ENCODE measurements at places on chromosomes 4 and X. TPM values are rescaled to one million over a fixed set of nuclear protein-coding genes. Genes with fewer than 3 reads are reported as not detected.

The PNMA6F gene
- total RNA-seq = not detected

GRCh38 chrX:115957862-115958490 lies 212.6 kb upstream of the AGTR2 start:
- no peaks in the 10 kb centered on the region for H3K27me3 ChIP-seq
- DNase-seq = no peak
- no peaks in the 10 kb centered on the region for H3K4me1 ChIP-seq
- no peaks in the 10 kb centered on the region for H3K36me3 ChIP-seq
- H3K27ac ChIP-seq = no peak overlapping the region
- no peak overlapping the region for H3K4me3 ChIP-seq

The LNX1 gene
- not detected for total RNA-seq

The HMGN5 gene
- 4.3 TPM for total RNA-seq

The UGT2A3 gene
- not detected for total RNA-seq

DNA sequence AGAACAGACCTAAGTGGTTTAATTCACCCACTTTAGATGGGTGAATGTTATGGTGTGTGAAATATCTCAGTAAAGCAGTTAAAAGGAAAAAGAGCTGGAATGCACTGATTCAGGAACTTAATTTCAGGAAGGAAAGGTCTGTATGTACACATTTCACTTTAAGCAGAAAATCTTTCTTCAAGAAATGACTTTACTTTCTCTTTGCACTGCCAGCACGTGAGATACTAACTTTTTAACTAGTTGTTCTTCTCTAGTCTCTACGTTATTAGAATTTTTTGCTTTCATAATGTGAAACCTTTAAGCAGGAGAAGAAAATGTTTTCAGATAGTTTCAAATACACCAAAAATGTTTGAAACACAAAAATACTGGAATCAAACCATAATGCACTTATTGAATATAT lies 18.8 kb downstream of the C4orf46 start:
- H3K4me1 ChIP-seq = peaks cover 6% of the 10 kb centered on the region
- no peaks in the 10 kb centered on the region for H3K27me3 ChIP-seq
- no peak overlapping the region for H3K4me3 ChIP-seq
- no peak overlapping the region for H3K27ac ChIP-seq
- H3K36me3 ChIP-seq = no peaks in the 10 kb centered on the region
- no peak for DNase-seq

- no peak overlapping the region for H3K4me3 ChIP-seq
- no peaks in the 10 kb centered on the region for H3K27me3 ChIP-seq
- no peak overlapping the region for H3K27ac ChIP-seq
- H3K36me3 ChIP-seq = peaks cover 10% of the 10 kb centered on the region
- H3K4me1 ChIP-seq = peaks cover 7% of the 10 kb centered on the region
Observed at GRCh38 chr4:74205046-74205445, 47.1 kb downstream of the MTHFD2L start.

DNA sequence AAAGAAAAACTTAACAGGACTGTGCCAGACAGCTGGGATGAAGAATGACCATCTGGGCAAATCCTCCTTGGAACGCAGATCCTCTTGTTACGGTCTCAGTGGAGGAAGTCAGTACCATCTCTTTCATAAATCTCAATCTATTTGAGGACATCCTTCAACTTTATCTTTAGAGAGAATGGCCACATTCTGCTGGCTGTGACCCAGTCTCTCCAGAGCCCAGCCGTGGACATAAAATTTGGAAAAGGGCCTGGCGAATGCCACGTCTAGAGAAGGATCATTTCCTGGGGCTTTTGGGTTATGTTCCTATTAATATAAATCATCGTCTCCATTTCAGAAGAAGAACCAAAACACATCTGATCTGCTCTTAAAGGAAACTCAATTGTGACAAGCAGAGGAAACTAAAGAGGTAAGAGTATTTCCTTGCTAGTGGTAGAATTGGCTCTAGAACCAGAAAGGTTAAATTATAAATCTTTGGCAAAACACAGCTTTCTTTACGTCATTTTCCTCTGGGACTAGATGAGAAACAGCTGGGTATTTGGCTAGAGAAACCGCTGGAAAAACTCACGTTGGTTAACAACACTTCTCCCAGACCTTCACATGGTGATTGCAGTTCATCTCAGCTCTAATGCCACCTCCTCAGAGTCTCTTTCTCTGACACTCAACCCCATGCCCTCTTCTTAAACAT lies 164.7 kb downstream of the CHIC2 start:
- H3K36me3 ChIP-seq = no peaks in the 10 kb centered on the region
- peaks cover 24% of the 10 kb centered on the region for H3K27me3 ChIP-seq
- H3K4me3 ChIP-seq = no peak overlapping the region
- H3K27ac ChIP-seq = no peak overlapping the region
- no peak for DNase-seq

The GPRIN3 gene
- total RNA-seq = 11.8 TPM

The MAGEB2 gene
- not detected for total RNA-seq

The SEPTIN6 gene
- total RNA-seq = 205 TPM

The ADH1A gene
- not detected for total RNA-seq

DNA sequence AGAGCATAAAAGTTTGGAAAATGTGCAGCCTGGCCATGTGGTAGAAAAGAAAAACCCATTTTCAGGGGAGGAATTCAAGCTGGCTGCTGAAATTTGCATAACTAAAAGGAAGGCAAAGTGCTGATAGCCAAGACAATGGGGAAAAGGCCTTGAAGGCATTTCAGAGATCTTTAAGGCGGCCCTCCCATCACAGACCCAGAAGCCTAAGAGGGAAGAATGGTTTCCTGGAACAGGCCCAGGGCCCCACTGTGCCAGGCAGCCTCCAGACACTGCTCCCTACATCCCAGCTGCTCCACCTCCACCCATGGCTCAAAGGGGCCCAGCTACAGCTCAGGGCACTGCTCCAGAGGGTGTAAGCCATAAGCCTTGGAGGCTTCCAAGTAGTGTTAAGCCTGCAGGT lies 158.0 kb upstream of the PRDX4 start:
- DNase-seq = no peak
- no peaks in the 10 kb centered on the region for H3K27me3 ChIP-seq
- H3K36me3 ChIP-seq = no peaks in the 10 kb centered on the region
- no peaks in the 10 kb centered on the region for H3K4me1 ChIP-seq

DNA sequence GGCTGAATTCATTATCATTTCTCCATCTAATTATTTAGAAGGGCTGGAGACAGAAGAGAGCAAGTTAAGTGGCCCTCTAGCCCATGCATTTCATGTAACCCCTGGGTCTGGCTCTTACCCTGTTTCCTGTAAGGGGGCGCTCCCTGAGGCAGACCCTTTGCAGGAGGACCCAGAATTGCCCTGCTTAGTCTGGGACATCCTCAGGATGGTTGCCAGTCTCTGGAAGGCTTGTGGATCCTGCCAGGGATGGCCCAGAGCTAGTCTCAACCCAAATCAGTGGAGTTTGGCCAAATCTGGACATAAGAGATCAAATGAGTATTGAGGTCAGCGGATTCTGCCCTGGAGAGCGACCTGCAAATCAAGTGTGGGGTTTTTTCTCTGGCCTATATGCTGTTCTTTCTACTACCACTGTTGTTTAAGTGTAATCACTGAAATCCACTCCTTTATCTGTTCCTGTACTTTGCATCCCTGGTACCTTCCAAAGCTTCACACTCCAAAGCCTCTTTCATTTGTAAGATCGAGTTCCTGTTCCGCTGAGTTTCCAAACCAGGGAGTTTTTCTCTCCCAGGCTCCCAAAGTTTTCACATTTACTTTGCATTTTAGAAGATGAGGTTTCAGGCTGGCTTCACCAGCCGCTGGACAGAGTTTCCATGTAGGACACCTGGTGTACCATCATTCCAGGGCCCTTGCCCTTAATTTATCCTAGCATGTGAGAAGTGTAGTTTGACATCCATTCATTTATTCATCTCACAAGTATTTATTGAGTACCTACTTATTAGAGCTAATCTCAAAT lies 6.3 kb downstream of the KLF3 start:
- no peaks in the 10 kb centered on the region for H3K27me3 ChIP-seq
- no peak overlapping the region for H3K4me3 ChIP-seq
- peak overlapping the region; percentile 71 for H3K27ac ChIP-seq
- H3K36me3 ChIP-seq = no peaks in the 10 kb centered on the region

The THAP6 gene
- 16.6 TPM for total RNA-seq

The NEUROG2 gene
- total RNA-seq = 0.13 TPM

DNA sequence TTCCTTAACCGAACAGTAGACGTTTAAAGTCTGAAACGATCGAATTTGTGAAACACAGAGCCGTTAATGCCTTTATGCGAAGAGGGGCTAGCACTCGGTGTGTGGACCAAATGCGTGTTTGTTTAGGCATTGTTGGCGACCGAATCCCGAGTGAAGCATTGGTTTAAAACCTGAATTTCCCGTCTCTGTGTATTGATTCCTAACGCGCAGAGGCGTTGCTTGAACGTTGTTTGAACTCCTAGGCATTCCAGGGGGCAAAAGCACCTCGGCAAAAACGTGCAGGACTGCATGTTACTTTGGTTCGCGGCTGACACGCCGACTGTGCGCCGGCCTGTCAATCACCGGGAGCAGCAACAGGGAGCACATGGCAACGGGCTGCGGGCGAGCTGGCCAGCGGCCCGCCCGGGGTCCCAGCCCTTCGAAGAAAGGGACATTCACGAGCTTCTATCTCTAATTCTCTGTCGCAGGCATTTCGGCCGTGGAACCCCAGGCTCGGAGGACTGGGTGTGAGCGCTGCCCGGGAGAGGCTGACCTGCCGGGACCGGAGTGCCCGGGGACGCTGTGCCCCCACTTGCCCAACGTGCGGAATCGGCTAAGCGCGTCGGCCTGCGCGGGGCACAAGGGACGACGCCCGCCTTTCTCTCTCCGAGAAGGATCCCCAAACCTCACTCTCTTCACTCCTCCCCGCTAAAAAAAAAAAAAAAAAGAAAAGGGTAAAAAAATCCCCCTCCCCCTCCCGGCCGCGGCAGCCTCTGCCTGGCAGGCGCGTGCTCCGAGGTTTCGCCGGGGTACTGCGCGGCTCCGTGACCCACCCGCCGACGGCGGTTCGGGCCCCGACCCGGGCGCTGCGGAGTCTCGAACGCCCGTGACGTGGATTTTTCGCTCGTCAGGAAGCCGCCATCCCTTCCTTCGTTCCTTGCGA lies 810 bp downstream of the SPRY1 start:
- peak overlapping the region; percentile 94 for H3K27ac ChIP-seq
- H3K36me3 ChIP-seq = peaks cover 49% of the 10 kb centered on the region
- peaks cover 25% of the 10 kb centered on the region for H3K4me1 ChIP-seq
- H3K4me3 ChIP-seq = peak overlapping the region; percentile 86
- H3K27me3 ChIP-seq = no peaks in the 10 kb centered on the region

GRCh38 chrX:109902665-109903064 lies 100.2 kb upstream of the TMEM164 start:
- H3K36me3 ChIP-seq = no peaks in the 10 kb centered on the region
- DNase-seq = no peak
- H3K27me3 ChIP-seq = peaks cover 3% of the 10 kb centered on the region
- H3K27ac ChIP-seq = no peak overlapping the region
- H3K4me1 ChIP-seq = no peaks in the 10 kb centered on the region

The PRSS12 gene
- total RNA-seq = not detected

GRCh38 chr4:134200811-134201215 lies 776 bp downstream of the PABPC4L start:
- H3K36me3 ChIP-seq = no peaks in the 10 kb centered on the region
- DNase-seq = no peak
- H3K27me3 ChIP-seq = peaks cover 9% of the 10 kb centered on the region
- no peak overlapping the region for H3K4me3 ChIP-seq
- H3K4me1 ChIP-seq = no peaks in the 10 kb centered on the region

DNA sequence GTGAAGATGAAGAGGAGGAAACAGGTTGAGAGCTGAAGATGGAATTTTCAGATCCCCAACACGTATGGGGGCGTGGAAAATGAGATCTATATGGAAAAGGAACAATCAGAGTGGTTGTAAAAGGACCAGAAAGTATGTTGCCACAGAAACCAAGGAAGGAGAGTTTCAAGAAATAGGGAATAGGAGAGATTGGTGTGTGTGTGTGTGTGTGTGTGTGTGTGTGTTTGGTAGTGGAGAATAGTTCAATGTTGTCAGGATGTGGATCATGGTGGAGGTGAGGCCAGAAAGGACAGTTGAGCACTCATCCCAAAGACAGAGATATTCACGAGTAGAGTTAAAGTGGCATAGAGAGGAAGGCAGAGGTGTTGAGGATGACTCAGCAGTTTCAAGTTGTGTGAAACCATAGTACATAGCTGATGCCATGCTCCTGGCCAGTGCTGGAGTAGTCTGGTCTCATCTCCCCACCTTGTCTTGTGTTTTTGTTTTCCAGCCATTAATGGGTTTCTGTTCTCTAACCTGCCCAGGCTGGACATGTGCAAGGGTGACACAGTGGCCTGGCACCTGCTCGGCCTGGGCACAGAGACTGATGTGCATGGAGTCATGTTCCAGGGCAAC lies 36.1 kb downstream of the HEPH start:
- H3K4me1 ChIP-seq = peaks cover 19% of the 10 kb centered on the region
- peak; percentile 2 for DNase-seq
- no peaks in the 10 kb centered on the region for H3K27me3 ChIP-seq

- H3K4me3 ChIP-seq = no peak overlapping the region
- H3K36me3 ChIP-seq = no peaks in the 10 kb centered on the region
- DNase-seq = no peak
- no peaks in the 10 kb centered on the region for H3K27me3 ChIP-seq
Observed at GRCh38 chr4:173128199-173128890, 40.3 kb upstream of the GALNT7 start.

The AFF2 gene
- total RNA-seq = 1.7 TPM

- no peak overlapping the region for H3K4me3 ChIP-seq
- H3K36me3 ChIP-seq = no peaks in the 10 kb centered on the region
- no peaks in the 10 kb centered on the region for H3K27me3 ChIP-seq
Observed at GRCh38 chr4:121009578-121010478, 62.5 kb downstream of the NDNF start.

DNA sequence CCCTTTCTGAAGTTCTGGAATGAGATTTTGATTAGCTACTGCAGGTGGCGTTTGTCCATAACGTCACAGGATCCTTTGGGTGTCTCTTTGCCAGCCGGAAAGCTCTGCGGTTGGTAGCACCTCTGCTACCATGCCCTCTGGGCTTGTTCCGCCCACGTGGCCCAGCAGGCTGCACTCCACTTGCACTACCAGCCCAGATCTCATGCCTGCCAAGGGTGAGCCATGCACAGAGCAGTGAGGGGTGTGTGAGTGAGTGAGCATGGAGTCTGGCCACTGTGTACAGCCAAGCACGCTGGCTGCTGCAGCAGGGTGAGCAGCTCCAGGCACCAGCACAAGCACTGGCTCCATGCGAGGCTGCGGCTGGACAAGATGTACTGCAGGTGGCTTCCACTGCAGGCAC lies 6.6 kb upstream of the HNRNPD start:
- peaks cover 16% of the 10 kb centered on the region for H3K36me3 ChIP-seq
- H3K4me3 ChIP-seq = no peak overlapping the region
- H3K27ac ChIP-seq = no peak overlapping the region
- peaks cover 11% of the 10 kb centered on the region for H3K4me1 ChIP-seq
- no peaks in the 10 kb centered on the region for H3K27me3 ChIP-seq

The CYLC1 gene
- not detected for total RNA-seq

DNA sequence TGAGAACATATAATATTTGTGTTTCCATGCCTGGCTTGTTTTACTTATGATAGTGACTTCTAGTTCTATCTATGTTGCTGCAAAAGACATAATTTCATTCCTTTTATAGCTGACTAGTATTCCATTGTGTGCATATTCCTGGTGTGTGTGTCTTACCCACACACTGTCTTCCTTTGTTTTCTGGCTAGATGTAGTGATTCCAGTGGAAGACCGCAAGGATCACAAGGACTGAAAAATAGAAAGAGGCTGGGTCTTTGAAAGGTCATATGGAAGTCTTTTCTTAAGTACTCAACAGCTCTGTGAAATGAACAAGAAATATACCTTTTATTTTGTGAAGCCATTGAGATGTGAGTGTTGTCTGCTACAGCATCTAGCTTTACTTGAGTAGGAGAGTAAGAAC lies 29.4 kb upstream of the TAB3 start:
- no peaks in the 10 kb centered on the region for H3K4me1 ChIP-seq
- no peaks in the 10 kb centered on the region for H3K36me3 ChIP-seq
- H3K4me3 ChIP-seq = no peak overlapping the region
- H3K27ac ChIP-seq = no peak overlapping the region
